8988T (cell line): ENCODE measurements at places on chromosomes 4 and X.

GRCh38 chr4:52659722-52660261 lies 691 bp upstream of the USP46 start:
- DNase-seq: peak; percentile 33

- no peak for DNase-seq
Observed at GRCh38 chr4:86554646-86555045, 39.5 kb upstream of the PTPN13 start.

GRCh38 chrX:39212456-39212855 lies 411.2 kb downstream of the MID1IP1 start:
- DNase-seq: no peak

DNA sequence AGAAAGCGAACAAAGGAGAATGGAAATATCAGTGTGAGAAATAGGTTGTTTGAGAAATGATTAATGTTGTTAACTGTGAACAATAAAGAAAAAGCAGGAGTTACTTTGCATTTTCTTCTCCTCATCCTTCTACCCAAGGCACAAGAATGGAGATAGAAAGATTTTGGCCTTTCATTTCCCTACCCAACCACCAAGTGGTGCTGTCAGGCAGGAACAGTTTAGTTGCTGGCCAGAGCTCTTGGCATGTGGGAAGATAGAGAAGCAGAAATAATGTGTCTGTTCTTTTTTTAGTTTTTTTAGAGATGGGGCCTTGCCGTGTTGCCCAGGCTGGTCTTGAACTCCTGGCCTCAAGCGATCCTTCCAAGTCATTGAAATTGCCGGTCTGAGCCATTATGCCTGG lies 12.8 kb downstream of the HOPX start:
- DNase-seq: peak; percentile 43

- DNase-seq: no peak
Observed at GRCh38 chrX:5595570-5595969, 633.1 kb downstream of the NLGN4X start.
